Globus pallidus (tissue), 1 donor: ENCODE measurements at places on chromosomes 1 and 21.

DNA sequence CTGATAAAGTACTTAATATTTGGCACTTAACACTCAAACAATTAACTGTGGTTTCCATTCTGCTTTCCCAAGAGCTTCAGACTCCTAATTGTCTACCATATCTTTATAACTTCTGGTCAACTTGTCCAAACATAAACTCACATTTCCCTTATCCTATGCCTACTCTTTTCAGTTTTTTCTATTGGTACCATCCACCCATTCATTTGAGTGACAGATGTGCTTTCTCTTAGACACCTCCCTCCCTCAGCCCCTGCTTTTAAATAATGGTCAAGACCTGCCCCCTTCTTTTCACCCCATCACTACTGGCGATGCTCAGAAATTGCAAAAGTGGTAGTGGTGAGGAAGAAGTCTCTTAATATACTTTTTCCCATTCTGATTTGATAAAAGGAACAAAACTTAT lies 5.5 kb downstream of the SLC16A4 start:
- DNase-seq = no peak

DNA sequence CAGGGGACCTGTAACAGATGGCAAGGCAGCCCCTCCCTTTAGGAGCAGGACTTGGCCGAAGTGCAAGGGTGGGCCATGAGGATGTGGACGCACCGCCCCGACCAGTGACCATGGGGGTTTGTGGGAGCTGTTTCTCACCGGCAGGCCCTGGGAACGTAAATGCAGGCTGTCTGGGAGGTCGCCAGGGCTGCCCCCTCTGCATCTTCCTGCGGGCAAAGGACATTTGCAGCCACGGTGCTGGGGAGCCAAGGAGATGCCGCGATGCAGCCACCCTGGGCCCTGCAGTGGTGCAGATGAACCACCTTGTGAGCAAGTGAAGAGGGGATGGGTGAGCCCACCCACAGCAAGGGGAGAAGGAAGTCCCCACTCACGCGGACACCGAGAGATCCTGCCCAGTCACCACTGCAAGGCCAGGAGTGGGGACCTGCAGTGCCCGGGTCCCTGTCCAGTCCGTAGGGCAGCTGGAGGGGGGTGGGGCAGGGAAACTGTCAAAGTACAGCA lies 121.1 kb downstream of the SIK1 start:
- DNase-seq = no peak

GRCh38 chr1:164576291-164577271 lies 17.6 kb downstream of the PBX1 start:
- DNase-seq = peak; percentile 47

- DNase-seq = no peak
Measured at GRCh38 chr1:230749150-230749549, 2.0 kb downstream of the CAPN9 start.

DNA sequence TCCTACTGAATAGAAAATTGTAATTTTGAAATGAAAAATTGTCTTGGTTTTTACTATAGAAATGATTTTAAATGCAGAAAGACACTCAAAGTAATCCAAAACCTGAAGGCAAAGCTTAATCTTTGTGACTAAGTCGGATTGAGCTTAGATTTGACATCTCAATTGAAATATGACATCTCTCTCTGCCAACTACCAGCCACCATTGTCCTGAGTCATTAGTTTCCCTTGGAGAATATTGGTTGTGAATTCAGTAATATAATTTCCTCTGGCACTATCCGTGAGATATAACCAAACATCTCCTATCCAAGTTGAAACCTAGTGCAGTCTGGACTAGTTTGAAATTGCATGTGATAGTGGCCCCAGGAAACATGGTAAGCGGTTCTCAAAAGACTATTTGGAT lies 37.1 kb downstream of the PLA2G4A start:
- no peak for DNase-seq

DNA sequence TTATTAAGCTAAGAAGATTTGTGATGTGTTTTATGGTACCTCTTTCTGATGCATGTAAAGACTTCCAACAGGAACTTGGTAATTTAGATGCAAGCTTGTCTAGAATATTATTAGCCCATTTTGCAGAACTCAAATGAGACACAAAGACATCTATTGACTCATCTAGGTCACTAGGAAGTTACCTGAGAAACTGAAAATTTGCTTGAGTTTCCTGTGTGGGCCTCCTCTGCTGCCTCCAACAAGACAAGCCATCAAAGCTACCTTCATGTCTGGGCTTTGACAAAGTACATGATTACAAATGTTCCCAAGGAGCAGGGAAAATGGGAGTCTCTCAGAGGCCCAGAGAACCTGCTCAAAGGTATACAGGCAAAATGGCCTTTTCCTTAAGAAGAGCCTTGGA lies 5.6 kb downstream of the RUNX1 start:
- DNase-seq = no peak

DNA sequence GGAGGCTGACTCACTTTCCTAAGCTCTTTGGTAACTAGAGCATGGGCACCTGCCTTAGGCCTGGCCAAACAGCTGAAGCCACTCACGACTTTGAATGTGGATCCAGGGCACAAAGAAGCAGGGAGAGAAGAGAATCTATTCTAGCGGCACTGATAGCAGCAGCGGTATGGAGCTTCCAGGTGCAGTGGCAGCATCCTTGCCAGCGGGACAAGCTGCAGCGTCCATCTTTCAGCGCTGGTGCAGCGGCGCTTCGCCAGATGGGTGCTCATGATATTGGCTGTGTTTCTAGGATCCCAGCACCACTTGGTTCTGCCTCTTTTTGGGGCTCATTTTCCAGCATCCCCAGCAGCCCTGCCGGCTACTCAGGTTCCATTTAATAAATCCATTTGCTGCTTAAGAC lies 184.2 kb downstream of the SLC44A5 start:
- DNase-seq = no peak

- no peak for DNase-seq
Measured at GRCh38 chr1:162371611-162372010, 5.0 kb downstream of the SPATA46 start.

GRCh38 chr1:155942578-155943141 lies 1.2 kb downstream of the RXFP4 start:
- DNase-seq = no peak

GRCh38 chr1:91515994-91516393 lies 15.3 kb downstream of the CDC7 start:
- no peak for DNase-seq

- DNase-seq = no peak
Measured at GRCh38 chr21:43734928-43735229, 15.9 kb downstream of the PDXK start.

DNA sequence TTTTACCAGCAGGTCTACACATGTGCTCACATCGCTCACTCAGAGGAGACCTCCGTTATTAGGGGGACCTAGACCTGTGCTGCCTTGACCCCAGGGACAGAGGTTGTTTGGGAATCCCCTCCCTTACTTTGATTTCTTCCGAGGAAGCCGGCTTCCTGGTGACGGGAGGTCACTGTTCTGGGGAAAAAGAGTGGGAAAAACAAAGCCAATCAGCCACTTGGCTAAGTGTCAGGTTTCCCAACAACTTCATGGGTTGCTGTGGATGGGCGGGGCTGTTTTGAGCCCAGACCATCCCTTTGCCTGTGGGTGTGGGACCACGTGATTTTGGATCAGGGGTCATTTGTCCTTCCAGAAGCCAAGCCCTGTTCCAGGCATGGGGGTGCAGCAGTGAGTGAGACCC lies 7.1 kb upstream of the KCNAB2 start:
- no peak for DNase-seq

DNA sequence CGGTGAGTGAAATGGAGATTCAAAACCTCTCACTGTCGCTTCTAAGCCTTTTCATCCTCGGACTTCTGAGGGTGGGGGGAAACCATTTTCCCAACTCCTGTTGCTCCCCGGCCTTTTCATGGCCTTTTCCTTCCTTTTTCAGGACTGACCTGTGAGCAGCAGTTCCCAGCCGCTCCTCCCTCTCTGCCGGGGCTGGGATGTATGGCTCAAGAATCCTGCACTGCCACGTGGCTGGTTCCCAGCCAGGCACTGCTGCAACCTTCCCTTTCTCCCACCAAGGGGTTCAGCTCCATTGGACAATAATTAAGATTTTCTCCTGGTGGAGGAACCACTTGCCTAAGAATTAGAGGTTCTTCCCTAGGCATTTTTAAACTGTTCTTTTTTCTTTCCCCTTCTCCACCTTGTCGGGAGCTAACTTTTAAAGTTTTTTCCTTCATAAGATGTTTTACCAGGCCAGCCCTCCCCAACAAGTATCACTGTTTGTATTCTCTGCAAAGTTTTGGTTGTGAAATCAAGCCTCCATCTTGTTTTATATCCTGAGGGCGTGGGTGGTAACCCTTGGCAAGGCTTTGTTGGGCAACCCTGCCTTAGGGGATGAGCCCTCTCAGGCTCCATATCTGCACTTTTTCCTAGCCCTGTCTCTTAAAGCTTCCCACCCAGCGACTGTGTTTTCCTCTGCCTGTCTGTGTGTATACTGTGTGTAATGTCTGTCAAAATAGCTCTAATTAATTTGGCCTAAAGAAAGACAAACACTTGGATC lies 1166.6 kb upstream of the ADGRL2 start:
- no peak for DNase-seq

DNA sequence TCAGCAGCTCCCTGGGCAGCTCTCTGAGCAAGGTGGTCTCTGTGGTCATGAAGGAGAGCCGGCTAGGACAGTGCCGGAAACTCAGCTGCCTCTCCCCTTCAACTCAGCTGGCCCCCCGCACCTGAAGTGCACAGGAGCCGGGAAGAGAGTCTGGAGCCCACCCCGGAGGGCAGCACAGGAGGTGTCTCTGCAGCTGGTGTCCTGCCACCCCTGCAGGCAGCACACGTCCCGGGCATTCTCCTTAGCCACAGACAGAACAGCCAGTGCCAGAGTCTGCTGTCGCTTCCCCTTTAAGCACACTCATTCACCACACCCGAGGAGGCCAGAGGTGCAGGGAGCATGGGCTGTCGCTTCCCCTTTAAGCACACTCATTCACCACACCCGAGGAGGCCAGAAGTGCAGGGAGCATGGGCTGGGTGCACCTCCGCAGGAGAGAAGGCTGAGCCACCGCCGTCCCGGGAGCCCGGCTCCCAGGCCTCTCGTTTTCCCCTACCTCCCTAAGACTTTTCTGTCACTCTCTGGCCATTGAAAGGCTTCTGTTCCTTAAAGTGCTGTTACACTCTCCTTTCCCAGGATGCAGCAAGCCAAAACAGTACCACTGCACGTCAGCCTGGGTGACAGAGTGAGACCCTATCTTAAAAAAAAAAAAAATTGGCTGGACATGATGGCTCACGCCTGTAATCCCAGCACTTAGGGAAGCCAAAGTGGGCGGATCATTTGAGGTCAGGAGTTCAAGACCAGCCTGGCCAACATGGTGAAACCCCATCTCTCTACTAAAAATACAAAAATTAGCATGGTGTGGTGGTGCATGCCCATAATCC lies 16.9 kb upstream of the SAMD11 start:
- DNase-seq = no peak

DNA sequence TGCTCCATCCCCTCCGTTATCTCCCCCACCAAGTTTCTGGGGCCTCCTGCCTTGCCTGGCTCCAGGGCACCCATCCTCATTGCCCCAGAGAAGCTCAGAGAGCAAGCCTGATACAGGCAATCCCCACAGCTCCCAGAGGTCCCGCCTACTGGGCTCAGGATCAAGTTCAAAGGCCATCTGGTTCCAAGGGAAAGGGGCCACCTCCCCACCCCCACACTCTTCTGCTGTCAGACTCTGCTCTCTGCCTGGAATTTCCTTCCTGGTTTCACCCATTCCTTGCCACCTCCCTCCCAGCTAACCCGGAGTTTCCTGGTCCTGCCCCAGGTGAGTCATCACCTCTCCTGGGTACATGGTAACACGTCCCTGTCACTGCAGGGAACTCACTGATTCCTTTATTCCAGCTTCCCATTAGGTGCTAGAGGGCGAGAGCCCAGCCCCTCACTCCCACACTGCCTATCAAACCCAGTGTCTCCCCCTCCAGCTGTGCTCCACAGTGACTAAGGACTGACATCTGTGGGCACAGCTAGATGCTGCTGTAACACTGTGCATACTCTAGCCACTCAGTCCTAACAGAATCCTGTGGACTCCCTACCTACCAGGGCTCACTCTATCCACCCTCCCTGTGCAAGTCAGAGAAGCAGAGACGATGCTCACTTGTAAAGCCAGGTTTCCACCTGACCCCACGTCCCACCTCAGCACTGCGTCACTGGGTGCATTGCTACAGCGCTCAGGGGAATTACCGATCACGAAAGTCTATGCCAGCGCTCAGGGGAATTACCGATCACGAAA lies 21.8 kb downstream of the RSPH1 start:
- no peak for DNase-seq

GRCh38 chr1:9182784-9183257 lies 51.8 kb upstream of the H6PD start:
- DNase-seq = no peak

GRCh38 chr1:63575340-63575826 lies 17.8 kb upstream of the PGM1 start:
- peak; percentile 18 for DNase-seq

DNA sequence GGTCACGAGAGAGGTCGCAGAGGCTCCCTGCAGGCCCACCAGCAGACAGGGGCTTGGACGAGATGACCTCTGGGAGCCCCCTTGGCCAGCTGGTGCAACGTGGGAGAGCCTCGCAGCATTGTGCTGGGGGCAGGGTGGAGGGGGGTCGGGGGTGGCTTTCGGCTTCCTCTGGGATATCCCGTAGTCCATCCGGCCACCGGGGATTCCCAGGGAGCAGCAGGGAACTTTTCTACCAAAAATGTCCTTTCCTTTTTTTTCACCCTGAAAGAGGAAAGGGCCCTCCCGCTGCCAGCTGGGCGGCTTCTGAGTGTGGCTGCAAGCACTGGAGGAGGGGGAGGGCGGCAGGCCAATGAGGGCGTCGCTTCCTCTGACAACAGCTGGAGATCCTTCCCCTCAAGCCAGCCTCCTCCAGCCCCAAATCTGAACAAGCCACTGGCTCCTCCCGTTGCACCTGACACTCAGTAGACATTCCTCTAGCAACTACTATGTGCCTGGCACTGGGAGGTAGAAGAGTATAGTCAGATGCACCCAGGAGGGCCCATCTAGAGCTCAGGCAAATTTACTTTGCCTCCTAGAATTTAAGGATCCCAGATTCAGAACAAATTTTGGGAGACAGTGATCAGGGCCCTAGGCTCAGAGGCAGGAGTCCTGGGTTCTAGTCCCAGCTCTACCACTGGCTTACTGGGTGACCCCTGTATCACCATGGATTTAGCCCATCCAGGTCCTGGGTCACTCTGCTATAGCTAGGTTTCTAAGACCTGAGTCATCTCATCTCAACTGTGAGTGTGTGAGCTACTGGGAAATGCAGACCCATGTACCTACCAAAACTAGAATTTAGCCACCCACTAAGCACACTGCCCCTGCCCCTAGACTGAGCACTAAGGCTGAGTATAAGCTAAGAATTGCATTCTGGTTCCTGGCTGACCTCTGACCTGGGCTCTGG lies 2.7 kb downstream of the MOB3C start:
- peak; percentile 70 for DNase-seq

GRCh38 chr1:71666609-71667008 lies 585.8 kb upstream of the ZRANB2 start:
- DNase-seq = no peak

GRCh38 chr1:218611916-218612585 lies 266.9 kb downstream of the TGFB2 start:
- DNase-seq = no peak

- no peak for DNase-seq
Measured at GRCh38 chr1:206905295-206906164, 8.3 kb downstream of the IL24 start.
